ENCODE measurements at places on chromosomes 16 and 17.

- no peak for DNase-seq
Observed at GRCh38 chr16:88286301-88286923, 96.3 kb upstream of the ZNF469 start.

- no peak for DNase-seq
Observed at GRCh38 chr17:7019367-7019766, 3.5 kb upstream of the BCL6B start.

DNA sequence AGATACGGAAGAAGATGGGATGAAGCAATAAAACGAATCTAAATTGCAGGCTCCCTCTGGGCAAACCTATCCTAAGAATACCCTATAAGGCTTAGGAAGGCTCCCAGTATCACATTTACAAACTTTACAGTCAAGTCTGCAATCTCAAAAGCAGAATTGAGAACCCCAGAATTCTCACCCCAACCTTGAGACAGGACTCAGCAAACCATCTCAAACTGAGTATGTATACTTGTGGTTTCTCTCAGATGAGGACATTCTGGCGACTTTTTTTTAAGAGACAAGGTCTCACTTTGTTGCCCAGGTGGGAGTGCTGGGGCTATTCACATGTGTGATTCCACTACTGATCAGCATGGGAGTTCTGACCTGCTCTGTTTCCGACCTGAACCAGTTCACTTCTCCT is 19.3 kb upstream of the ITGA2B start:
- no peak for DNase-seq

GRCh38 chr17:50349243-50349600 is 3.3 kb downstream of the XYLT2 start:
- DNase-seq = no peak
